ENCODE measurements at places on chromosomes 4 and X.

DNA sequence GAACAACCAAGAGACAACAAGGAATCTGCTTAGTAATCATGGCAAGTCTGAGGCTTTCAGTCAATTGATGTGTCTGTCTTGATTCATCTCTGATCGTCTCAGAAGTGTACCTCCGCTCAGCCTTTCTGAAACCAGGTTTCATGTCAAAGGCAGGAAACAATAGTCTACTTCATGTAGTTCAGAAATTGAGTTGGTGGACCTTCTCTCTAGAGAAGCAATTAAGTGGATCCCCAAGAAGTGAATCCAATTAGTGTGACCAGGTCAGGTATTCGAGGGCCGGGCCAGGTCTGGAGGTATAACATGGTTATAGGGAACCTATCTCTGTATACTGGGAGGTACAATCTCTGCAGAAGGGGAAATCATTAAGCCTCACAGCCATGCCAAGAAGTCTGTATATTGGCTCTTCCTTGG is 32.0 kb downstream of the DAPP1 start:
- DNase-seq = no peak

DNA sequence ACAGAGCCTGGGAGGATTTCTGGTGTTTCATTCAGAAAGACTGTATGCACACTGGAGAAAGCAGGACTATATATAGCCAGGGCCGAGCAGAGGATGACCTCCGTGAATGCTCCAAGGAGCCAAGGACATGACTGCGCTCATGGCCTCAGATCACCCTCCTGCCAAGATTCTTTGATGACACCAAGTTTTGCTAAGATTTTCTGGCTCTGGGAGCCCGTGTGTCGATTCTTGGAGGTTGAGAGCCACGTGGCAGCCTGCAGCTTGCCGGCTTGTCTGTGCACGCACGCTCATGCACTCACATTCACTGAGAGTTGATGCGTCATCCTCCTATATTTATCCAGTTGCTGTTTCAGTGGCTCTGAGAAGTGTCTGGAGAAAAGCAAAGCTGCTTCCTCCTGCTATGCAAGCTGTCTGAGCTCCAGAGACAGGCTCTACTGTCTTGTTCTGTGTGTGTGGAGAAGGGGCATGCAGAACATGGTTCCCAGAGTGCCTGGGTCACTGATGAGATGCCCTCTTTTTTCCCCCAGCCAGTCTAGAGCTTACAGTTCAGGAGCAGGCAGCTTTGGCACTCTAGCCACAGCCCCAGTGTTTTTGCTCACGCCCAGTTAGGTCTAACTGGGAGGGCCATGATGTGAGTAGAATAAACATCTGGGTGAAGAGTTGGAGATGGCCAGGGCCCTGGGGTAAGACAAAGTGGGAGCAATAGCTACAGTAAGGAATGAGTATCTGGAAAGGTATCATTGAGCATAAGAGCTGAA is 64.9 kb upstream of the SCOC start:
- DNase-seq = no peak

DNA sequence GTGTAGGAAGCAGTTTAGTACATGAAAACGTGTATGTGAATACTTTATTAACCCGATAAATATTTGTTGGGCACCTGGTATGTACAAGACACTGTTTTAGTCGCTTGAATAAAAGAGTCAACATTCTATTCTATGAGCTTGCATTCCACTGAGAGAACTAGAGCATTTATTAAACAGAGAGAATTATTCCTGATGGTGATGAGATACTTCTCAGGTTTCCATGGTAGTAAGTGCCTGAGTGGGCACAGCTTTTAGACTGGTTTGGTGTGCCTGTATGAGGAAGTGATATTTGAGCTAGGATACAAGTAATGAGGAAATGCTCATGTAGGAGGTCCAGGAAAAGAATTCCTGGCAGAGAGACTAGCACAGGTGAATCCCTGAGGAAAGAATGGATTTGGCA is 94.2 kb downstream of the ATP10D start:
- no peak for DNase-seq

- no peak for DNase-seq
These were observed 171.6 kb downstream of the GLRA2 start for GRCh38 chrX:14700982-14701381.

DNA sequence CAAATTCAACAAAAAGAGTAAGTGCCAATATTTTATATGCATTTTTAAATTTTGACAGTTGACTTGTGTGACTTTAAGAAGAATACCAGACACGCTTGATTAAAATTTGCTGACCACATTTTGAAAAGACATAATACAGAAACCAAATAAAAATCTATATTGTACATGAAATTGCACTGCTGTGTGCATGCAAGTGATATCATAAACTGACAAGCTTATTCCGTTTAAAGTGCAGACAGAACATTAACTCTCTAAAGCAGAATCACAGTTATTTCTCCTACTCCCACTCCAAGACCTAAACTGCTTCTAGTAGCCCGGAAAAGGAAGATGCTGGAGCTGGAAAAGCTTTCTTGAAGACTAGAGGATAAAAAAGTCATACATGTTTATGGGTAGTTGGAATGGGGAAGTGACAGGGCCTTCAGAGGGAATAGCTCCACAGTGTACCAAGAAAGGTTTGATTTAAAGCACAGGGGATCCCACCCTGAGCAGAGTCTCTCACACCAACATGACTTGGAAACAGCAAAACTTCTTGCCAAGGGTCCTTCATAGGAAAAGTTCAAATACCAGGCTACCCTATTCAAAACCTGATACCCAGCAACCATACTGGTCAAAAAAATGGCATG is 34.1 kb upstream of the NAF1 start:
- DNase-seq = no peak

DNA sequence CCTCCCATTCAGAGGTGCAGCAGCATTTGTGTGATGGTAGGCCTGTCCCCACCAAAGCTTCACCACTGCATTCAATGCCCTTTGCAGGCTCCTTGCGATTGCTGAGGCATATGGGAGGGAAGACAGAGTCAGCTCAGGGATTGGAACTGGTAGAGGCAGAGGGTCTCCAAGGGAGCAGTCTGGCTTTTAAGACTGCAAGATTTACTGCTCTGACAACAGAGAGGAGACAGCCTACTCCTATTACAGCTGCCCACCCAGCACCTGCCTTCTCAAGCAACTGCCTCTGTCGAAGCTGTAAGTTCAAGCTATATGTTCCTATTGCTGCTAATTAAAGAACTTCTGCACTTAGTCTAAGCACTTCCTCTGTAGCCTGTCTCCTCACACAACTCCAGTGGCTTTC is 481.8 kb downstream of the FGF13 start:
- no peak for DNase-seq

GRCh38 chrX:11632732-11633131 is 33.0 kb downstream of the ARHGAP6 start:
- DNase-seq = no peak

GRCh38 chr4:26321373-26322221 is 783 bp downstream of the RBPJ start:
- peak; percentile 10 for DNase-seq

- DNase-seq = no peak
These were observed 158.6 kb downstream of the PAPSS1 start for GRCh38 chr4:107561481-107561880.

GRCh38 chr4:22501715-22502095 is 14.2 kb downstream of the ADGRA3 start:
- DNase-seq = no peak

GRCh38 chr4:151858356-151858755 is 97.5 kb upstream of the GATB start:
- no peak for DNase-seq

- no peak for DNase-seq
These were observed 781.0 kb upstream of the HTR2C start for GRCh38 chrX:113802837-113803236.

GRCh38 chrX:19886883-19887531 is 393 bp downstream of the SH3KBP1 start:
- DNase-seq = no peak

- DNase-seq = no peak
These were observed 40.3 kb upstream of the ACSL4 start for GRCh38 chrX:109773374-109773773.

DNA sequence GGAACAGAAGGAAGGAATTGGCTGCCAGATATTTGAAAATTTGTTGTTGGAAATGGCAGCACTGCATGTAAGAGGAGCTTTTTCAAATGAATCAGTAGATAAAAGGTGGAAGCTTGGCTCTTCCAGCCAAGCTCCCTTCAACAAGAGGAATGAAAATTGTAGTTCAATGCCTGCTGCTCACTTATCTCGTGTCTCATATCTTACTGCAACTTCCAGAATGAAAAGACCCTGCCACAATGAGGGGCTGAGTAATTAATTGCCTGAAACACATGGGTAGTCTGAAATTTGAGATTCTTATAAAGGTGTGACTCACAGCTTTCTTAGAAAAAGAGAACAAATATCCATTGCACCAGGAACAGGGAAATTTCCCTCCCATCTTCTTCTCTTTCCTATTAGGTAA is 53.0 kb downstream of the HAND2 start:
- DNase-seq = no peak

DNA sequence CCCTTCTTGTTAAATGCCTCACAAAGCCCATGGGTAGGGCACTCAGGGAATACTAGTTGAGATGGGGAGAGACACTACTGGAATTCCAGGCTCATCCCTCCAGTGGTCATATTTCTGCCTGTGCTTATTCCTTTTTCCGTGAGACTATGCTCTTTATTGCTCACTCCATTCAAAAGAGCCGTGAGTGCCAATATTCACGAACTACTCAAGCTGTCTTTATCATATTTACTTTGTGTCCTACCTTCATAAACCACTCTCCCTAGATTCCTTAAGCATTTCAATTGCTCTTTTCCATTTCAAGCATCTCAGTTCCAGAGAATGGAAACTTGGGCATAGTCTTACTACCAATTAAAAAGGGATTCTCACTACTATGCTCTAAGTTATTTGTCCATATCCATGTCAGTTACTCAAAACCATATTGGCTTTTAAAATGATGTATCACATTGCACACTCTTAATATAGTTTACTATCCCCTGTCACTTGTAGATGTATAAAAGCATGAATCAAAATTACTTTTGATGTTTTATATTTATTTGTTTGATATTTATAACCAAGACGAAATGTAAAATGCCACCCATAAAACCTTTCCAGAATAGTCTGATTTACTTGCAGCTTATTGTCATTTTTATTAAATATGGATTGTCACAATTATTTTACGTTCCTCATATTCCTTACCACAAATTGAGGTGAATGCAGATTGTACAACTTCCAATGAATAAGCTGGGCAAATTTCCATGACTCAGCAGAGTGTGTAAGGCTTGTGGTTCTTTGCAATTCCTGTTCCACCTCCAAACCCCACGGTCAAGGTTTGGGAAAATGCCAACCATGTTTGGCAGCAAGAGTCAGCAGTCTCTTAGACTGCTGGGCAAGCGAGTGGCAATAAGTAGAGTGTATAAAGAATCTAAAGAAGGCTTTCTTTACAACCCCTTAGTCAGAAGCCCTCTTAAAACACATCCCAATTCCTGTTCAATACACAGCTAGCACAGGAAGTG is 24.4 kb downstream of the ENOX2 start:
- DNase-seq = no peak

GRCh38 chrX:13688384-13688957 is 457 bp upstream of the RAB9A start:
- no peak for DNase-seq

- DNase-seq = no peak
These were observed 1.1 kb downstream of the NFXL1 start for GRCh38 chr4:47913330-47913729.

DNA sequence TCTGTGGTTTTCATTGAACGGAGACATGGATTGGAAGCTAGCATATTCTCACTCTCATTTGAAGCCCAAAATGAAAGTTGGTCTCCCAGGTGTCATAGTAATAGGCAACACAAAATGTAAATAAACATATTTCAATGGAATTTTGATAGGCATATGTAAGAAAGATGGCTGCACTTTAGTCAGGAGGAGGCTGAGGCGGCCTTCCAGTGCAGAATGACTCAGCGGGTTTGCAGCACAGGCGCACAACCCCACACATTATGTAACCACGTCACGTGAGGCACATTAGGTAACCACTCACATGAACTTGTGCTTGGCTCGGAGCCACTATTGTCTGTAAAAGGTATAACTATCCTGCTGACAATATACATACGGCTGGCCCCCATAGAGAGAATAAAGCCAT is 381.7 kb downstream of the GPAT3 start:
- no peak for DNase-seq

DNA sequence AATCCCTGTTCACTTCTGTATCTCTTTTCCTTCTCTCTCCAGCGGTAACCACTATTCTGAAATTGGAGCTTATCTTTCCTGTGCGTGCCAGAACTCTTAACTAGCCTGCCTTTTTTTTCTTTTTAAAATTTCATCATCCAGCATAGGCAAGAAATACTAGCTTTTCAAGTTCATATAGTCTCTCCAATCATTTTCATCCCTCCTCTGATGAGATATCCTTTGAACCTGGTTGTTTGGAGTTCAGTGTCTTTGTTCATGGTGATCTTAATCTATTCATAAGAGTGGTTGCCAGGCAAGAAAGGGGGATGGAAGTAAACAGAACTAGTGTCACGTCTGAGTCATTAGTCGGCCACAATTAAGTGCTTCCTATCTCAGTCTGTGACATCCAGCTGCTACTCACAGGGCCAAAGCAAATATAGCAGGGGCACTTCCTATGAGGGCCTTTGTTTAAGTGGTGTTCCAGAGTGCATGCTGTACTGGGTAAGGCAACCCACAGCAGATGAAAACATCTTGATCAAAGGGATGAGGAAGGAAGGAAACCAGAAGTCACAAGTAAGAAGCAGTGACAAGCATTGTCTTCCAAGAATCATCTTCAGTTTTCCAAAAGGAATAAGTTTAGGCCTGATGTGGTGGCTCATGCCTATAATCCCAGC is 56.4 kb upstream of the XIAP start:
- no peak for DNase-seq

DNA sequence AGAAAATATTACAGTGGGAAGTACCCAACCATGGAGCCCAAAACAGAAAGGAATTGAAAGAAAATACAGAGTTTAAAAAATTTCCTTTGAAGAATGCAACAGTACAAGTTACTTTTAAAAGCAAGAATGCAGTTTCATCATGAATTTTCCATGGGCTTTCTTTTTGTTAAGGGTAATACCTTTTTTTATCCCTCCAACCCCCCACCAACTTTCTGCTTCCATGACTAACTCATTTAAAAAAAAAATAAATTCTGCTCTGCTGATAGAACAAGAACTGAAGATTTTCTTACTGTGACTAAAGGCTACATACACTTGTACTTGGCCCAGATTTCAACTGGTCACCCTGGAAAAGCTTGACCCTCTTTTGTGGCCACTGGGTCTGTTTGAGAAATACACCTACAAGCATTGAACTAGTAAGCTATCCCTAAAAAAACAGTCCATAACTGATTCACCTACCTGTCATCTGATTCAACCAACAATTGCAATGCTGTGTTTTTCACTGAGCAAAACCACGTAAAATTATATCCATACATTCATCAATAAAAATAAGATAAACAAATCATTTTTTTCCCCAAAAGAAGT is 214.2 kb downstream of the NSUN7 start:
- no peak for DNase-seq

DNA sequence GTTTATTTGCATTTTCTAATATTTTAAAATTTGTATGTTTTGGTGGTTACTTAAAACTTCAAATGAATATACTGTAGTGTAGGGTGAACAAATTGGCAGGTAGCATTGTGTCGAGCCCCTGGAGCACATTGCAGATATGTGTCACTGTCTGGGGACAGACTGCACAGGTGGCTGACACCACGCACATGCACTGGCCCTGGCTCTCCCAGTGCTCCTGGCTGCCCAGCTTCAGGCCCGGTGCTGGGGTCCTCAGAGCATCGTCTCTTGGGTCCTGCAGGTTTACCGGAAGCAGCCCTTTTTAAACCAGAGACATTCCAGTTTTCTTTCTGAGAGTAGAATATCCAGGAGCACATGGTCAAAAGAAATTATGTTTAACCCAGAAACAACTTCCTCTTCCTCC is 15.6 kb downstream of the BST1 start:
- no peak for DNase-seq
